Right lobe of liver (tissue), 6 donors: ENCODE measurements at places on chromosomes 2 and 18. TPM values are rescaled to one million over a fixed set of nuclear protein-coding genes. Genes with fewer than 3 reads are reported as not detected.

DNA sequence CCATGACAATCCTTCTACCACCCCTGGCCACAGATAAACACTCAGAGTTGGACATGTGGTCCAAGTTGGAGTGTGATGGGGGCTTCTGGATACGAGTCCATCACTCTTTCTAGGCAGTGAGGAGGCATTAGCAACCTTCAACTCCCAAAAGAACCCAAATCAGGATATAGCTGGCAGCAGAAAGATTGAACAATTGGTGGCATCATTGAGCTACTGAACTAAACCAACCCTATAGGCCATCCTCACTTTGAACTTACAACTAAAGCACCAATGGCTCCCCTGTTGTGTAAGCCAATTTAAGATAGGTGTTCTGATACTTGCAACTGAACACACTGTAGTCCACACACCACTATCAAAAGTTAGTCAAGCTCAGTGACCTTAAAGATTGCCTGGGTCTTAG lies 24.0 kb upstream of the MARCO start:
- DNase-seq = no peak

DNA sequence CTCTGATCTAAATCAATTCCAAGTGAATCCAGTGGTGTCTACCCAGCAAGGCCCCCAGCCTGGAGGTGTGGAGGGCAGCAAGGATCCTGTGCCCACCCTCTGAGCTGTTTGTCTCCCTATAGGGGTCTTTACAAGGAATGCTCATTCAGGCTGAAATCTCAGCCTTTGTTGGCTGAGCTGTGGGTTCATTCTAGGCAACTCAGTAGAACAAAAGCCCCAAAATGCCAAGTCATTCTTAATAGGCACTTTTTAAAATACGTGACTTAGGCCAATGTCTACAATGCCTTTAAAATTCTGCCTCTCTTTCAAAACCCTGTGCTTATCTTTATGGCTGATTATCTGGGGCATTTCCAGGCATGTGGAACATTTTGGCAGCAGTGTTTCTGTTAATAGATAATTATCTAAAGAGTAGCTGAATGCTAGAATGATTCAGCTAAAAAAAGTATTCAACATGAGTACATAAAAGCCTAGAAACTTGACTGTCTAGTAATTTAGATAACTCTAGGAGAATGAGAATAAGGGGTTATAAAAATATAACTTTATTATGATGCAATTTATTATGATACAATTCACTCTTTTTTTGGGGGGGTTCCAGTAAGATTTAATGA lies 7.4 kb downstream of the UGT1A6 start:
- DNase-seq = peak; percentile 70

DNA sequence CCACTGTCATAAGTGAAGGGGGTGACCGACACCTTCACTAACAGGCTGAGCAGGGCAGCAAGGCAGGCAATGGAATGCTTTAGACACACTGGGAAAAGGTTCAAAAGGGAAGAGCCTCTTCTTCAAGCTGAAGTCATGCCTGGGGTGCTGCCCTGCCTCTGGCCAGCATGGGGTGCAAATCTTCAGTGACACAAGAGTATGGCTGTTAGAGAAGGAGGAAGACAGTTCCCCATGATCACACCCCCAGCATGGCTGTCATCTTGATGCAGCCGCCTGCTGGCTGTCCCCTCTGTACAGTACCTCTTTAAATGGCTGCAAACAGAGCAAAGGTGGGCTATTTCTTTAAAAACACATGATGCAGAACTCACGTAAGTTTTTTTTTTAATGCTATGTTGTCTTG lies 71.9 kb downstream of the INPP4A start:
- DNase-seq = no peak

DNA sequence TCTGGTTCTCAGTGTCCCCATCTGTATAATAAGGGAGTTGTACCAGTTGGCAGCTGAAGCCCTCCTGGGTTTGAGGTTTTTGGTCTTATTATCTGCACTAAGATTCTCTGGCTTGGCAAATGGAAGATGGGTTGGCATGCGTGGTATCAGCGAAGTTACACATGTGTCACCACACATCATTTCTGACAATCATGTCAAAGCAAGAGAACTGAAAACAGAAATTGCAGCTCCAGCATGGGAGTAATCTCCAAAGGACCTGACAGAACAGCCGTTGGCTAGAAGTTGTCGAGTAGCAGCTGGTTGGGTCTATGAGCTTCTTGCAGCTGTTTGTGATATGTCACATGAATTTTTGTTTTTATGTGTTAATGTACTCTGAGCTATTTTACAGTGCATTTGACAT lies 317.4 kb downstream of the SLC4A3 start:
- no peak for DNase-seq

DNA sequence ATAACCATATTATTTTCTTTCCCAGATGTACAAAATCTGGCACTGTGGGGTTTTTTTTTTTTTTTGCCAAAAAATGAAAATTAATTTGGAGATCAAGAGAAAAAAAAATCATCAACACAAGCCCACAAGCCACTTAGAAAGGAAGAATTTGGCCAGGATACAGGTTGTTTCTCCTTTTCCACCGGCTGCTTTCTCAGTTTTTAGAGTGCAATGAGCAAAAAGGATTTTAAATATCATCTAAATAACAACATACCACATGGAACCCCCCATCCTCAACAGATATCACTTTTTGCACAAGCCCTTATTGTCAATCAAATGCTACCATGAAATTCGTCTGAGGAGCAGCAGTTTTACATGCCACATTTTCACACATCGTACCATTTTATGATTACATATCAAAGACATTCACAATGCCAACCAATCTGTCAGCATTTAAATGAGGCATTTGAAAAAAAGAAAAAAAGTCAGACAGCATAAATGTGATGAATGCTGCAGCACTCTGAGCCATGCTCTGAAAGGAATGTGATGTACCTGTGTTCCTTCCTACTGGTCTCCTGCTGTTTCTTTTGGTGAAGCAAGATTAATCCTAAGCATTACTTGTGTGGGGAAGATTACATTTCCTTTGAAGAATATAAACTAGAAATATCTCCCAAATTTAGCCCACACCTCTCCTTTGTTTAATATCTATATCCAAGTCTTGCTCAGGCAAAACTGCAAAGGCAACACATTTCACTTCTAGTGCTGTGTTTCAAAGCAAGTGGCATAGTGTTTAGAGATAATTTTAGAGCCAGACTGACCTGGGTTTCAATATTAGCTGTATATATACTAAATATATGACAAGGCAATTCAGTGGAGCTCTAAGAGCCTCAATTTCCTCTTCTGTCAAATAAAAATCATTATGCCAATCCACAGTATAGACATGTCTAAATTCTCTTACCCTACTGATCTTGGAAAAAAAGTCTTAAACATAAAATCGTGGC lies 391.3 kb downstream of the CMPK2 start:
- DNase-seq = no peak

GRCh38 chr2:26584656-26585055 lies 56.5 kb downstream of the CIB4 start:
- peak; percentile 36 for DNase-seq

DNA sequence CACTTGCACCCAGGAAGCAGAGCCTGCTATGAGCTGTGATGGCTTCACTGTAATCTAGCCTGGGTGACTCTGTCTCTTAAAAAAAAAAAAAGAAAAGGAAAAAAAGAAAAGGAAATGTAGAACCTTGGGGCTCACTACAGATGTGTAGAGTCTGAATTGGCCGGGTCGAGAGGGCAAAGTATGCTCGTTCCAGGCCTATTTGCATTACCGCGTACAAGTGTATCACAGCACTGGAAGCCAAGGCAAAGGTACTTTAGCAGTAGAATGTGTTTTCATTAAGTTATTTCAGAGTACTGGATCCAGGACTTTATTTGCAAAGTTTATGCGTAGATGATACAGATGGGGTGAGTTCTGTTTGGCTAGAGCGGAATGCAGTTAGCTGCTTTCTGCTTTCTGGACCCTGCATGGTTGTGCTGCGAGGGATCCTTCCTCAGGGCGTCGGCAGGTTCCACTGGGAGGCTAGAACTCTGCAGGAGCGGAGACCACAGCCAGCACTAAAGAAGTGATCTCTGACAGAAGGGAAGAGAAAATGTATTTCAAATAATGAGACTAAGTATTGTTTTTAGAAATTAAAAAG lies 51.8 kb downstream of the LDLRAD4 start:
- no peak for DNase-seq

DNA sequence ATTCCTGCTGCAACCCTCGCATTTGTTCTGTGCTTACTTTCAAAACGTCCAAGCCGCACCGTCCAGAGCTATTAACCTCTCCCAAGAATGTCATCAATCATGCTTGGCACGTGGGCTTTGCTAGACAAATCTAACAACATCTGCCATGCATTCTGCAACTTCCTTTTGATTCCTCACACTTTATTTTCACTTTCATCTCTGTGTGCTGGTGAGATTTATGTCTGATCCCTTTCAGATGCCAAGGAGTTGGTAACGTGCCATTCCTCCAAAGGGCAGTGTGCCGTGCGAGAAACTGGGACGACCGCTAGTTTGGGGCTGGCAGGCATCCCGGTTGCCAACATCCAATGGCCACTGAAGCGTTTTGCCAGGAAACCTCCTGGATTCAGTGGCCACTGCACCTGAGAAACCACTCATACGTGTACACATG lies 230.0 kb upstream of the PARD3B start:
- DNase-seq = peak; percentile 49

DNA sequence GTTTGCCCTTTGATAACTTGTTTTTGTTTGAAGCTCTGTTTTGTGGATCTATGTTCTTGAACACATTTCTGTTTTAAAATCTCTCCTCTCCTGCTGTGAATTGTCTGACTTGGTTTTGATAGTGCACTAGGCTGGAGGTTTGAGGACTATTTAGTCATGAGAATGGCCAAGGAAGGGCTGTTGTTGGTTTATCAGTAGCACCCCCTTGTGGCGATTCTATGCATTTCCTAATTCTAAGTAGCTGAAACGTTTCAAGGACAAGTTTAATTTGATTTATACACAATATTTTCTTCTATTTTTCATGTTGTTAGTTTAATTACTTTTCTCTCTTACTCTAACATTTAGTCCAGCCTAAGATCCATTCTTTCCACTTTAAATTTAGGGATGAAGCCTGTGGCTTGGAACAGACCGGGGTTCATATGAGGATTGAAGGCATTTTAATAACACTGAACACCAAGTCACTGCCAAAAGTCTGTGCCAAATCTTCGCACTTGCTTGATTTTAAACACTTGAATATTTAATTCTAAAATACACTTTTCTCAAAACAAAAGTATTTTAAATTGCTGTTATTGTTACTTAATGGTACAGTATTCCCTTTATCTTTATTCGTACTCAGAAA lies 166.0 kb downstream of the SOCS6 start:
- no peak for DNase-seq

- DNase-seq = no peak
These were observed 140.5 kb downstream of the PTH2R start for GRCh38 chr2:208546860-208547650.

DNA sequence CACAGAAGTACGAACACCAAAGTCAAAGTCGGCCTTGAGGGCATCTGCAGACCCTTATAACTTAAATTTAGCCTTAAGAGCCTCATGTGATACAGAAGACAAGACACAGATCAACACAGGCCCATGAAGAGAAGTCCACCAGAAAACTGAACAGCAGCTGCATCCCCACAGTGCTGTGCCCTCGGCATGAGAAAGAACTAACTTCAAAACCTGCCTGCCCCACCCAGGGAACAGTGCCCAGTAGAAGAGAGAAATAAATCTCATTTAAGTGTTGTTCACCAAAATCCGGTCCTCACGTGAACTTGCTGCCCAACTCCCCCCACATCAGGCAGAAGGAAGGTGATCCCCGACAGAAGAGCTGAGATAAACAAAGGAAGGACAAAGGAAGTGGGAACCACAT lies 73.7 kb downstream of the PXDN start:
- DNase-seq = no peak

DNA sequence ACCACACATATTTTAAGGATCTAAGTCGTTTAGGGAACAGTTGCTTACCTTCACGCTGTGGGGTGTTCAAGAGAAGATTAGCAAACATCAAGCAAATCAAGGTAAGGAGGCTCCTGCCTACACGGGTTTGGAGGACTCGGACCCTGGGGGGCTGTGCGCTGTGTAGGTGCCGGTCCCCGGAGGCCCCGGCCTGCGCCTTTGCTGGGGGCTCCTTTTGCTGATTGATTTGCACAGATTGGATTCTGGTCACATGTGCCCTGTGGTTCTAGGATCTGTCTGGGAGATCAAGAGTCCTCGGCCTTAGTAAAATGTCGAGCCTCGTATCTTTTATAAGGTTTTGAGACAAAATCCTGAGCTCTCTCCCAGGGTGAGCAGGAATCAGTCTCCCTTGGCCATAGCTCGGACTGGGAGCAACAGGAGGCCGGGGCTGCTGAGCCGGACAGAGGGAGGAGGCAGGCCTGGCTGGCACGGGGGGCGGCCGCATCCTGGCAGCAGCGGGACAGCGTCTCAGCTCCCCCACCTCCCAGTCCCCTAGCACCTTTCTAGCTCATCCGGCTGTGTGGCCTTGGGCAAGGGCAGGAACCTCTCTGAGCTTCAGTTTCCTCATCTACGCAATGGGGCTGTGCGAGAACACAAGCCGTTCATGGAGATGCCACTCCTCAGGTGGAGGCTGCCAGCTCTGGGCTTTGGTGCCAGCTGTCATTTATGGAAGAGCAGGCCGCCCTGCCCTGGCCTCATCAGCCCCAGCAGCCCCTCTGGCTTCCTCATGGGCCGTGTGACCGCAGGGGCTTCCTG lies 147.2 kb downstream of the MBP start:
- DNase-seq = no peak

DNA sequence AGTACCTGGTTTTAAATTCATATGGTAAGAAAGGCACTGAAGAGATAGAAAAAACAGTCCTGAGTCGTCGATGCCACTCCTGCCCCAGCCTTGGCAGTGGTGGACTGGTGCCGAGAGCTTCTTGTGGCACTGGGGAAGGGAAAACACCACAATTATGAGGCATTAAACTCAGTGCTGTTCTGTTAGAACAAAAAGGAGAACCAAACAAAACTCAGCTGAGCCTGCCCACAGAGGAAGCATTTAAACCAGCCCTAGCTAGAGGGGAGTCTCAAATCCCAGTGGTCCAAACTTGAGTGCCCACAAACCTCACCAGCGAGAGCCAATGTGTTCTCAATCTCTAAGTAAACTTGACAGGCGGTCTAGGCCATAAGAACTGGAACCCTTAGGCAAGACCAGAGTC lies 1254.5 kb upstream of the FAM98A start:
- DNase-seq = no peak

GRCh38 chr18:78994000-78994399 lies 14.4 kb downstream of the SALL3 start:
- no peak for DNase-seq

DNA sequence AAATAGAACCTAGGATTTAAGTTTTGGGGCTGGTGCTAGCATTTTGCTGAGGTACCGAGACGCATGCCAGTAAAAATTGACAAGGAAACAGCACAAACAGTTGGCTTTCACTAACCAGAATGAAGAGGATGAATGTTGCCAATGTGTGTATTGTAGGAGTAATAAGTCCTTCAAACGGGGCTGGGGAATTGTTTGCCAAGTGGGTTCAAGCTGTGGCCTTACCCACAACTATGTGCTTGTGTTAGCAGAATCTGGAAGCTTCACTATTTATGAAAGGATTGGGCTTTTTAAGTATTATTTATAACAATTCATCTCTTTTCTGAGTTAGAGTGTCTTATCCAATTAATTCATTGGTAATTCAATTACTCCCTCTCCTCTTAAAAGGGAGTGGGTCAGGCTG lies 15.0 kb upstream of the KIF5C start:
- DNase-seq = no peak

The ALPI gene
- total RNA-seq = 0.25 TPM

The TCF7L1 gene
- 1.2 TPM for total RNA-seq

The TBC1D8 gene
- total RNA-seq = 17.3 TPM

The GULP1 gene
- total RNA-seq = 1.5 TPM
